SIG-M5 (cell line): ENCODE measurements at places on chromosomes 2 and 18.

GRCh38 chr18:73594749-73595148 lies 552.9 kb downstream of the FBXO15 start:
- no peak for DNase-seq

GRCh38 chr2:16190446-16191270 lies 250.3 kb downstream of the MYCN start:
- no peak for DNase-seq

DNA sequence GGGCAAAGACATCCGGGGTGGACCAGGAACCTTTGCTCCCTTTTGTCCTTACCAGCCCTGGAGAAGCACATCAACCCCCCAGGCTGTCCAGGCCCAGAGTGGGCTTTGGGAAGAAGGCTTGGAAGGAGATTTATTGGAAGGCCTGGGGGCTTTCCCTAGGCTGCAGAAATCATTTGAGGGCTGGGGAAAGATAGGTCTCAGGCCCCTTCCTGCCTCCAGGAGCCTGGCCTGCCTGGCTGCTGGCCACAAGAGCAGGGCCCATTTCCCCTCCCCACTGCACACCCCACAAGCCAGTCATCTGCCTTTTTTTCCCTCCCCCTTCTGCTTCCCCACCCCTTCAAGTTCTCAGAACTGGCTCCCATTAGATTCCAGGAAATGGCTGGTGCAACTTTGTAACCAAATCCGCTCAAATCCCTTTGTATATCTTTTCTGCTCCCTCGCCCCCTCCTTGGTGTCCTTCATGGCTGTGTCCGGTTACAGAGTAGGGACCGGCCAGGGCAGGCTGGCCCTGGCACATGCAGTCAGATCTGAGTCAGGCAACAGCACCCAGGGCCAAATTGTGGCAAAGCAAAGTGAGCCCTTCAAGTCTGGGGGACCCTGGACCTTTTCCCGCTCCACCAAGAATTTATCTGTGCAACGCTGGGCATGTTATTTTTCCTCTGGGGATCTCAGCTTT lies 20.8 kb upstream of the TNP1 start:
- DNase-seq: no peak

DNA sequence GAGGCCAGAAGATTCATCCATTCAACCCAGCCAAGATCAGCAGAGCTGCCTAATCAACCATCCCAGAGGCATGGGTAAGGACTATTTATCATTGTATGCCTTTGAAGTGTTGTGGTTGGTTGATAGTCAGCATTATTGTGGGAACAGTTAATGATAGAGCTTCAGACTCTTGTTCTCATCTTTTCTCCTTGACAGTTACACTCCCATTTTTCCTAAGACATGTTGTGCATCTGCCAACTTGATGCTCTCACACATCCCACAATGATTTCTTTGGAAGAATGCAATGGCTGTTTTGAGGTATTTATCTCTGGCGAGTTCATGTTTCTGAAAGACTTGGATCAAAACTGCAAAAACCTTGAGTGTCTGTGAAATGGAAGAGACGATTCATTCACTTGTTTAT lies 55.4 kb downstream of the FASTKD2 start:
- DNase-seq: no peak

GRCh38 chr18:35458677-35459441 lies 38.9 kb downstream of the INO80C start:
- DNase-seq: no peak

GRCh38 chr2:27582129-27582694 lies 630 bp upstream of the ZNF512 start:
- DNase-seq: no peak

GRCh38 chr2:60555783-60556139 lies 2.3 kb upstream of the BCL11A start:
- DNase-seq: no peak

- DNase-seq: no peak
These were observed 38.4 kb downstream of the GALNT1 start for GRCh38 chr18:35619941-35620340.

DNA sequence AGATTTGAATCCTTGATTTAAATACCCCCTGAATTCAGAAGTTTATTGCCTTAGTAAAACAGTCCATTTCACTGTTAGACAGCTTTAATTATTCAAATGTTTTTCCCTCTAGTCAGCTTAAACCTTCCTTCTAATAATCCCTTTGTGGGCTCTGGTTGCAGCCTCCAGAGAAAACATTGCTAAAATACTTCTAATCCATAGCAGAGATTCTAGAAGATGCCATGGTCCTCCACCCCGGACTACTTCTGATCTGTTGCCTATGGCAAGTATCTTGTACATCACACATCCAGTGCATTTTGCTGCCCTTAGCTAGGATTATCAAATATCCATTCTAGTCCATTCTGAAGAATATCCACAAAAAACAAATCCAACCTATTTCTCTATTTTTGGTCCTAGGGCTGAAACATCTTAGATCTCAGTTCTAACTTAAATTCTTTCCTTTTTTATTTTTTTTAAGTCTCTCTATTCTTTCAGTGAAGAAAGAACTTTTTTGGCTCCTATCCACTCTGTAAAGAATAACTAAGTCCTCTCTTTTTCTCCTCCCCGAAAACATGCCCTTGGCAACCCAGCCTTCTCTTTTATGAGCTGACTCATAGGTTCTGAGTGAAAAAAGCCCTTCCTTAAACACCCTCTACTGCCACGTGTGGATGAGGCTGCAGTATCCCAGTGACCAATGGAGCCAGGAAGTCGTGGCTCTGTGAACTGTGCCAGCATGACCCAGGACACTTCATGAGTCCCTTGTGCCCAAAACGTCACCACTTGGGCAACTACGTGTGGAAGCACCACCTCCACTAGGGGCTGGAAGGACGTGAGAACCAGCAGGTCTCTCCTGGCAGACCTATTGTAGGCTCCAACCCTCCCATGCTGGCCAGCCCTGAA lies 349.8 kb downstream of the TNS1 start:
- DNase-seq: no peak

DNA sequence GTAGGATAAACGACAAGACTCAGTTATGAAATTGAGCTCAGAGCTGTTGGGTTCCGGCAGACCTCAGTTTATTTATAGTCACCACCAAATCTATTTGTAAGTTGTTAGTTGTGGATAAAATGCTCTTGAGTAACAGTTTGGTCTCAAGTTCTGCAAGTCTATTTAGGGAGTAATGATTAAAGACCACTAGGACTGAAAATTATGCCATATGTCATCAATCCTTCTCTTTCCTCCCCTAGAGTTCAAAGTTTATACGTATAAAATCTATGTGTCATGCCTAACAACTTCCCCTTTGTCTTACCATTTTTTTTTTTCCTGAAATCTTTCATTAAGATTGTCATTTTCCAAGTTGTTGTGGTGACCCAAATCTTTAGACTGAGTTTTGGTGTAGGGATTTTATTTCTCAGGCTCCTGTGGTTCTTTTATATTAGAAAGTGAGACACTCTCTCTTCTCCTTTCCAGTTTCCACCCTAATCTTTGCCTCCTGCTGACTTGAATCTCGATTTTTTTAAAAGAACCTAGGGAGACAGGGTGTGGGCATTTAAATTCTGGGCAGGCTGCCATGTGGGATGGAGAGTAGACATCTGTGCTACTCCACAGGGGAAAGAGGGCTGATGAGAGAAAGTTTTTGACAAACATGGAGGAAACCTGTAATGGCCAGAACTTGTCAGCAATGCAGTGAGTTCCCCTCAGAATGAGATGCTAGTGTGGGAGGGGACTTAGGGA lies 51.0 kb downstream of the LAMA3 start:
- peak; percentile 91 for DNase-seq

GRCh38 chr2:23420840-23421476 lies 36.0 kb downstream of the KLHL29 start:
- DNase-seq: no peak

- DNase-seq: no peak
These were observed 6.0 kb upstream of the NFATC1 start for GRCh38 chr18:79389689-79390088.

- no peak for DNase-seq
These were observed 1453.1 kb upstream of the SLC39A10 start for GRCh38 chr2:194203898-194204297.

GRCh38 chr2:8510519-8510918 lies 171.3 kb upstream of the ID2 start:
- DNase-seq: no peak

GRCh38 chr2:19855542-19856431 lies 46.0 kb downstream of the TTC32 start:
- no peak for DNase-seq

- DNase-seq: no peak
These were observed 130.0 kb downstream of the NDUFA10 start for GRCh38 chr2:239895116-239895515.
